ENCODE measurements at places on chromosomes 16 and 17.
A peak's percentile ranks its signal among the peaks of the same experiment; 100 is the strongest.

- no peak for DNase-seq
Measured at GRCh38 chr16:66619534-66620428, 15.3 kb downstream of the CMTM3 start.

DNA sequence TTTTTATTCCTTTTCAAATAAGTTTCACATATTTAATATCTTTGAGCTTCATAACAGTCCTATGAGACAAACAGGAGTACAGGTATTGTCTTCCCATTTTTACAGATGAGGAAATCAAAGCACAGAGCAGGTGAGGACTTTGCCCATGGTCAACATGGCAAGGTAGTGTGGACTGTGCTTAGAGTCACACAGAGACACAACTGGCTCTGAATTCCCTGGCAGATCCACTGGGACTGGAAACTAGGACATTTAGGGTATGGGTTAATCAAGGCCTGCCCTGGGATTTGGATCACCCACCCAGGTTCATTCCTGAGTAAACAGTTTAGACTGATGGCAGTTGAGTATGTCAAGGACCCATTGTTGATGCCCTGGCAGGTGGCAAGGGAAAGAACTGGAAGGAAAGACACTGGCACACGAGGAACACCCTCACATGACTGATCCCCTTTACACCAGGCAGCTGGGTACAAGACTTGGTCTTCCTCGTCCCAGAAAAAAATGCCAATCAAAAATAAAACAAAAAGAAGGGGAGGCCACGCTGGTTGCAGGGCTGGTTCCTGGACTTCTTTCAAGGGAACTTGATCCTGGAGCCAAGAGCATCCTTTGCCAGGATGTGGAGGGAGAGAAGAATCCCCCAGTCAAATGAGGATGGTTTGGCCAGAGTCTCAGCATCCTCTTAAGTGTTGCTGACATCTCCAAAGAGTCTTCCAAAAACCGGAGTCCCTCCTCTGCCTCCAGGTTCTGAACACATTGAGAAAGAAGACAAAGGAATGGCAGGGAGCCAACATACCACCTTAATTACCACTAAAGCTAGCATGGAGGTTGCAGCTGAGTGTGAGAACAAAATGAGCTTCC is 34.9 kb downstream of the CHD9 start:
- DNase-seq, result no peak

DNA sequence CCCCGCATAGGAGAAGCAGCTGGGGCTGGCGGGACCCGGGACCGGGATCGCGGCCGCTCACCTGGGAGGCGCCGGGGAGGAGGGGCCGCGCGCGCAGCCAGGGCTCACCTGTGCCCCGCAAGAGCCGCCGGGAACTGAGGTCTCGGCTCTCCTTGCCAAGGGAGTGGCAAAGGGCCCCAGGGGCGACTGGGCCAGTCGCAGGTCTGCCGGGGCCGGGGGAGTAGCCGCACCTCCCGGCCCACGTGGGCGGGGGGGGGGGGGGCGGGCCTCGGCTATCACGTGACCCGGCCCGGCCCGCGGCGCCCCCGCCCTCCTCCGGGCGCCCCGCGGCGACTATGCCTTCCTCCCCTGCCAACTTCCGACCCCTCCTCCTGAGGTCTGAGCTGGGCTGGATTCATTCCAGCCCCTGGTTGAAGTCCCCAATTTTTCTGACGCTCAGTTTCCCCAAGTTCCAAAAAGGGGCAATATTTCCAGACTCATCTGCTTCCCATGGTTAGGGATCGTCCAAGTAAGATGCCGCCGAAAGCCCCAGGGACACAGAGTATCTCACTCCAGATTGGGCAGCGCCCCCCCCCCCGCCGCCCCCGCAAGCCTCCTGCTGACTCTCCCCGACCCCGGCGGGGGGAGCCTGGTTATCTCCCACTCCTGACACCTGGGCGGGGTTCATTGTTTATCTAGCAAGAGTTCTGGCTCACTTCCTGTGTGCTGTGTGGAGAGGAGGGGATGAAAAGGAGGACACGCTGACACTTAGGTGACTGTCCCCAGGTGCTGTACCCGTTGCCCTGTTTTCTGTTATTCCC is at the start of gene TMC6:
TMC6 (minus strand) TSS at position 205 of the 800 bp plus-strand sequence. CDS start 1,923 bp downstream, outside the sequence.
- DNase-seq, result peak; percentile 65

- DNase-seq, result no peak
Measured at GRCh38 chr16:3774156-3774767, 56.9 kb upstream of the TRAP1 start.

- DNase-seq, result no peak
Measured at GRCh38 chr17:59601130-59601529, 18.6 kb upstream of the CLTC start.

GRCh38 chr16:59330019-59330670 is 596.0 kb upstream of the GOT2 start:
- no peak for DNase-seq

- no peak for DNase-seq
Measured at GRCh38 chr17:69625474-69625873, 211.0 kb downstream of the MAP2K6 start.

DNA sequence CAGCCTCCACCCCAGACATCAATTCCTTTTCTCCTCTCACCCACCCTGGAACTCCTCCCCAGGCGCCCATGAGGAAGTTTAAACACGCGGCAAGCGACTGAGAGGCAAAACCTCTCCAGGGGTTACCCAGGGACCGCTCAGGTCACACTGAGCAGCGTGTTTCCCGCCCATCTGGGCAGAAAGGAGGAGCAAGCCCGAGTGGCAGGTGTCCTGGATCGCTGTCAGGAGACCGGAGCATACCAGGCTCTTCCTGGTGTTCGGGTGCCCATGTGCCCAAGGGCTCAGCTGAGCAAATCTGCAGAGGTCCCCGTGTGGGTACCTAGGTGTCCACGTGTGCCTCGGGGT is 491 bp downstream of the SLC25A19 start:
- DNase-seq, result peak; percentile 54

- no peak for DNase-seq
Measured at GRCh38 chr17:59330053-59330942, 1.2 kb upstream of the YPEL2 start.

DNA sequence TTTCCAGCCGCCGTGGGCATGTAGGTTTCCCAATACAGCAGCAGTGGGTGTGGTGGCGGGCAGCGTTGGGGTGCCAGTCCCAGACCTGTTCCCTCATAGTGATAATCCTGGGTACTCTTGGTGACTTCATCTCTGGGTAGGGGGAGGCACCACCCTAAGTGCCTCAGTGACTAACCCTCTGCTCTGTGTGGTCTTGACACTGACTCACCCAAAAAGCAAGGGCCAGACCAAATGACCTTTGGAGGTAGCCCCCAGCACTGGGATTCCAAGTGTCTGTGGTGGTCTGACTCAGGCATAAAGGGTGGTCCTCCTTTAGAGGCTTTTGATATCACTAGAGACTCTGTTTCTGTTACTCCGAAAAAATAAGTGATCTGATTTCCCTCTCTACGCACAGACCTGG is 908 bp downstream of the CALB2 start:
- DNase-seq, result peak; percentile 72

GRCh38 chr17:49401971-49402611 is 12.6 kb downstream of the PHB1 start:
- no peak for DNase-seq

GRCh38 chr17:28644787-28645575 is at the start of gene BLTP2:
Gene BLTP2 (minus strand): TSS chr17:28645158. CDS start chr17:28645056, 102 bp downstream.
- peak; percentile 94 for DNase-seq

- no peak for DNase-seq
Measured at GRCh38 chr16:80462917-80463316, 77.9 kb upstream of the DYNLRB2 start.

GRCh38 chr16:72857834-72858664 is 189.9 kb downstream of the ZFHX3 start:
- no peak for DNase-seq

DNA sequence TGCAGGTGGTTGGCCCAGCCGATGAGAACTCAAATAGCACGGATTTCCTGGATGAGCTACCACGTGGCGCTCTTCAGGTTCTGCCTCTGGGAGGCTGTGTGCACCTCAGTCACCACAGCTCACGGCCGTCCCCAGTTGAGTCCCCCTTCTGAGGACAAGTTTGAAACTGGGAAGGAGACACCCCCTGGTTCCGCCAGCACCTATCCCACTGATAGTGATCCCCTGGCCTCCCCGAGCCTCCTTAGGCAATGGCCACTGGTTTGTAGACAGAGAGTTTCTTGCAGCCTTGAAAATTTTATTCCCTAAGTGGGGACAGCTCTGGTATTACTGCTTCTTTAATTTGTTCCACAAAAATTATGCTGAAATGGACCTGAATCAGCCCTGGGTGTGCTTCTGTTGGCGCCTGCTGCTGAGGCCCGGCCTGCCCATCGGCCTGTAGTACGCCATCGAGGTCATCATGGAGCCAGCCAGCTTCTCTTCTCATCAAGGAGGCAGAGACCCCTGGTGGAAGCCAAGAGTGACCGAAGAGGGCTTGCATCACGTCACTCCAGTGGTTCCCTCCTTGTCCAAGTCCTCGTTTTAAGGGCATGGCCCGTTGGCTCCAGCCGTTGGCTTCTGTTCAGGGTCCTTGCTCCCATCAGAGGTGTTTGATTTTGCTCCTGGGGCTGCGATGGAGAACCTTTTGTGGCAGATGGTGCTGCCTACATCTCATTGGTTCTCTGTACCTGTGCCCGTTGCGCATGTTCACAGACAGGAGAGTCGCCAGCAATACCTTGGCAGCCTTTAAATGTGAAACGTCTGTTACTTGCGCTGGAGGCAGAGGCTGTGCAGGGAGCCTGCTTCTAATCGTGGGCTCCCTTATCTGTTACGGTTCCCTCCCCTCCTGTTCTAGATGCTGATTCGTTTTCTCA is 9.3 kb downstream of the SMCR8 start:
- DNase-seq, result no peak

DNA sequence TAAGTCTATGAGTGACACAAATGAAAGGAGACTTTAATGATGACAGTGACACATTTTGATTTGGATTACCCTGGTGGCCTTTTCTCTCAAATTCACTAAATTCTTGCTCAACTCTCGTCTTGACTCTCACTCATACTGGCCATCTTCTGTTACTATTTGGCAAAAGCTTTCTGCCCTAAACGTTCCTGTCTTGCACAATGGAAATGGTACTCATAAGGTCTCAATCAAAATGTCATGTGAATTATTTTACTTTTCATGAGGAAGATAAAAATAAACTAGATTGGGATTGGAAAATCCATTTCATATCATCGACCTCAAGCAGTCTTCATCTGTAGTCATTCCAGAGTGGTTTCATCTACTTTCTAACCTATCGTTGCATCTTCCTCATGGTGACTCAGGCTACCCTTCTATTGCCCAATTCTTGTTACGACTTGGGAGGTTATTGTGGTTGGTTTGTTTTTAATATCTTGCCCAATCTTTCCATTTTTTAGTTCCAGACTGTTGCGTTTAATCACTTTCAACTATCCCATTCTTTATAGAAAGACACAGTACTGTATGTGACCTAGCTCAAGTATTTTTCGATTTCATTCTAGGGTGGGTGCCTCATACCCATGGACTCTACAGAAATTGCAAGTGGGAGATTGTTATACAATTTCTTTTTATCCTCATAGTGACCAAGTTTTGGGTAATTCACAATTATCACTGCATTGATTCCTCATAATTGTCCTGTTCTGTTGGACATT is 317.2 kb upstream of the KCNJ16 start:
- DNase-seq, result no peak

DNA sequence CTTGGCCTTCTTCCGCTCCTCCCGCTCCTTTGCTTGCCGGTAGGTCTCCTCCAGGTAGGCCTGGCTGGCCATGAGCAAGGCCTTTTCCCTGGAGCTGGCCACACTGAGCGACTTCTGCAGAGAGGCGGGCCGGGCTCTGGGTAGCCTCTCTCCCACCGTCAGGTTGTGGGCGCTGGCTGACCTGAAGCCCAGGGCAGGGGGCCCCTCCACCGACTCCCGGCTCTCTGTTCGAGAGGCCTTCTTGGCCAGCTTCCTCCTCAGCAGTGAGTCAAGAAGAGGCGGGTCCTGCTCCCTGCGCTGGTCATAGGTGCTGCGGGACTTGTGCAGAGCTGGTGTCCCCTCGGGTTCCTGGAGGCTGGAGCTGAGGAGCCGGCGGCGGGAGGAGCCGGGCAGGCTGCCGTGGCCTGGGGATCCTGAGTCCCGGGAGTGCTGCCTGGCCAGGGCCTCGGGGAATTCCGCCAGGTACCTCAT is 12.8 kb downstream of the GPR179 start:
- DNase-seq, result no peak

GRCh38 chr16:51532551-51532950 is 381.5 kb upstream of the SALL1 start:
- DNase-seq, result no peak

DNA sequence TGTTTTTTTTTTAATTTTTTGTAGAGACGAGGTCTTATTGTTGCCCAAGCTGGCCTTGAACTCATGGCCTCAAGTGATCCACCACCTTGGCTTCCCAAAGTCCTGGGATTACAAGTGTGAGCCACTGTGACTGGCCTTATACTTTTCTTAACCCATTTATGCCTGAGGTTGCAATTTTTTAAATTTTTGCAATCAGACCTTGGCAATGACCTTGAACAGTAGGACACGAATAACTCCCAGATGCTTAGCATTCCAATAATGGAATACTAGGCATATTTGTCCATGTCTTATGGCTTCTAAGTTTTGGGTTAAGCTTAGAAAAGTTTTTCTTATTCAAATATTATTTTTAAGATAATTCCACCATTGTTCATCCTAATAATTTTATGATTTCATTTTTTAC is 28.3 kb upstream of the TMEM97 start:
- DNase-seq, result no peak

GRCh38 chr17:55416470-55417052 is 5.1 kb downstream of the MMD start:
- DNase-seq, result no peak

- no peak for DNase-seq
Measured at GRCh38 chr17:8481089-8481488, 45.4 kb downstream of the NDEL1 start.

GRCh38 chr16:78784771-78785170 is 685.3 kb downstream of the WWOX start:
- no peak for DNase-seq

GRCh38 chr17:27849474-27850185 is 43.5 kb downstream of the LYRM9 start:
- no peak for DNase-seq

- no peak for DNase-seq
Measured at GRCh38 chr17:78706271-78706915, 75.7 kb downstream of the CYTH1 start.

DNA sequence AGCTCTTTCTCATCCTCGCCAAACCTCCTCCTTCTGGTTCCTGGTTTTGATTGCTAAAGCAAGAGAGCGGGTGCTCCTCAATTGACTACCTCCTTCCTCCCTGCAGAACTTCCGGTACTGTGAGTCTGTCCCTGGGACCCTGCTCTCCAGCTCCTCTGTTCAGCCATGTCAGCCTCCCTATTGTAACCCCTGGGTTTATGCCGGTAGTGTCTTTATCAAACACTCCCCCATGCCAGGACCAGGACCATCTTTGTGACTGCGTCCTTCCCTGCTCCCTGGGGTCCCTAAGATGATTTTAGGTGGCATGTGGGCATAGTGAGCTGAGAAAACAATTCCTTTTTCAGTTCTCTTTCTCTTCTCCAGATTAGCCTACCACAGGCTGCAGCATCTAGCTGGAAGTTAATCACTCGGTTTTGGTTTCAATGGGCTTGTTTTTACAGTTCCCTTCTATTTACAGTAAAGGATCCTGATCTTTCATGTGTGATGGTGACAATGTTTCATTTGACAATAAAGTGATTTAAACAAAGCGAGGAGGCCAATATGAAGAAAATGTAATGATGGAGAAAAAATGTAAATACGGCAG is 27.7 kb upstream of the IL21R start:
- DNase-seq, result no peak

All from RKO (cell line).